MM.1S (cell line): ENCODE measurements at places on chromosomes 16 and 17.

DNA sequence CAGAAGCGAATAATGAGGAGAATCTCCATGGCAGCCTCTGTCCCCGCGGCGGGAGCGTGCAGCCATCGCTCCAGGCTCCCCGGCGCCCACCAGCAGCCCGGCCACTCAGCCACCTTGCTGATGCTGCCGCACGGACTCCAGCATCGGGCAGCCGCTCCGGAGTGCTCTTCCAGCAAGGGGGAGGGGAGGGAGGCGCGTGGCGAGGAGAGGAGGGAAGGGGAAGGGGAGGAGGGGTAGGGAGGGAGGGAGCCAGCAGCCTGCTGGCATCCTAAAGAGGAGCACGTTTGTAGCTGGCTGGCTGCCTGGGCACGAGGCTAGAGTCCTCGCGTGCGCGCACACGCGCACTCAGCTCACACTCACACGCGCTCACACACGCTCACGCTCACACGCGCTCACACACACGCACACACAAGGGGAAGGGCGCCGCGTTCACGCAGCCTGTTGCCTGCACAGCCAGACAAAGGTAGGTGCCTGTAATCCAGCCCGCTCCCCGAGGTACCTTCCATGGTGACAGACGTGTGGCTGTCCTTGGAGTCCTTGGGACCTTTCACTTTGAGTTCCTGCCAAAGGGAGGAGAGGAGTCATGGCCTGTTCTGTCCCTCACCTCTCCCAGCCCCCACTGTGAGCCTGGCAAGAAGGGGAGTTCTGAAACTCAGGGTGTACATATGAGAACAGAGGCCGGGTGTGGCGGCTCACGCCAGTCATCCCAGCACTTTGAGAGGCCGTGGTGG lies 82.1 kb downstream of the TIMM22 start:
- DNase-seq = no peak

- DNase-seq = no peak
Measured at GRCh38 chr17:55454906-55455474, 33.4 kb upstream of the MMD start.

GRCh38 chr17:31211352-31212012 lies 85.6 kb downstream of the OMG start:
- no peak for DNase-seq

DNA sequence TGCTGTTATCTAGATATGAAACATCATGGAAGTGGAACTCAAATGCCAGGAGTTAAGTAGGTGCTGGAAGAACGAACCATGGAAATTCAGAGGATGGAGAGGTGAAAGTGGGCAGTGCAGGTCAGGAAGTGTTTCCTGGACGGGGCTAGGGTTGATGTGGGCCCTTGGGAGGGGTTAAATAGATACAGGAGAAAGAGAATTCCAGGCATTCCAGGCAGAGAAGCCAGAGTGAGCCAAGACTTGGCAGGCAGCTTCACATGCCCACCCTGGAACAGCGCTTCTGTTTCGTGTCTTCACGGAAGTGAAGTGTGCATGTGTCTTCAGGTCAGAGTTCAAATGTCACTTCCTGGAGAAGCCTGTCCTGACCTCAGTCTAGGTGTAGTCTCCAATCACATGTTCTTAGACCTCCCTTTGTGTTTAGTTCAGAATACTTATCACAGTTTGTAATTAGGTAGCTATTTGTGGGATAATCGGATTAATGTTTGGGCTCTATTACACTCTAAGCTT lies 41.3 kb downstream of the GP2 start:
- DNase-seq = no peak

DNA sequence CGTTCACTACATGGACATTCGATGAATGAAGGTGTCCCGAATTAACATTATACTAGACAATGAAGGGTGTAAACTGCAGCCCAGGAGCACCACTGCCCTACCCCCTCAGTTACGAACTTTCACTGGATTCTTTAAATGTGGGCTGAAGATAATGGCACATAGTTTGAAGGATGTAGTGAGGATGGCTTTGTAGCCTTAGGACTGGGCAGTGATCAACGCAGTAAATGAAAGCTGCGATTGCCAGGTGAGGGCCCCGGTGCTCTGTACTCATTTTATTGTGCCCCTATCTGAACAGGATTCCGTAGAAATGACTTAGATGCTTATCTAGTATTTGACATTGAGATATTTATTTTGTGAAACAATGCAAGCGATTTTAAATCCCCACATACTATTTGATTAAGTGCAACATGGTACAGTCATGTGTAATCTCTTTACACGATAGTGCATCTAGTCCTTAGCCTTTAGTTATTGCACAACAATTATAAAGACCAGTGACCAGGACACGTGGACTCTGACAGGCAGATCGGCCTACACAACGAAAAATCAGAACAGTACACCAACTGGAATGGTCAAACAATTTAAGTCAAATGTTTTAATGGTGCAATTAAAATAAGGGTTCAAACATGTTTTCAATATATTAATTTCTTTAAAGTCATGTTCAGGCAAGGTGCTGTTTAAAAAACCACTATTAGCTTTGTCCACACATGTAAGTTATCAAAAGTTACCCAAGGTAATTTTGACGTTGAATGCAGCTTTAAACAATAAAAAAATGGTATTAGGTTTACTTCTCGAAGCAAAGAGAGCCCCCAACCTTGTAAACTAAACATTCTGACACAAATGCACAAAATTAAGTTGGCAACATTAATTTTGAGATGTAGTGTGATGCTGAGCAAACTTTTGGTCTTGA lies 17.4 kb upstream of the ERN1 start:
- peak; percentile 31 for DNase-seq

DNA sequence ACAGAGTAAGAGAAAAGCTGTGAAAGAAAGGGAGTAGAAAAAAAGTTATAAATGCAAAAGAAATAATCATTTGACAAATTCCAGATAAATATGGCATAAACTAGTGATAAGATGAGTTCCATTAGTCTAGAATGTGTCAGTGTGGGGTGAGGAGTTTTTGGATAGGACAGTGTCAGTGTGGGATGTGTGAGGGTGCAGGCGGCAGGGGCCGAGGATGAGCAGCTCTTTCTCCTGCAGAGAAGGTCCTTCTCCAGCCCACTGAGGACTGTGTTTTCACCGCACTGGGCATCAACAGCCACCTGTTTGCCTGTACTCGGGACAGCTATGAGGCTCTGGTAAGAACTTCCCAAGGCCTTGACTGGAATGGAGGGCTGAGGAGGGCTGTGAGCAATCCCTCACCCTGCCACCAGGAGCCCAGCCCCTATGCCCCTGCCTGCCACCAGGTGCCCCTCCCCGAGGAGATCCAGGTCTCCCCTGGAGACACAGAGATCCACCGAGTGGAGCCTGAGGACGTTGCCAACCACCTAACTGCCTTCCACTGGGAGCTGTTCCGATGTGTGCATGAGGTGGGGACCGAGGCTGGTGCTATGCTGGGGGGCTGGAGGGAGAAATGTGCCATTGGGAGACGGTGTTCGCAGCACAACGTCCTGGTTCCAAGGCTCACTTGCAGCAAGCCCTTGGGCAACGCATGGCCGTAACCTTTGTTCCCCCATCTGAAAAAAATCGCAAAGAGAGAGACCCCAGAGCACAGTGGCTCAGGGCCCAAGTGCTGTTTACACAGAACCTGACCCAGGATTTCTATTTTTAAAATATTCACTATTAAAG lies 13.1 kb downstream of the RAPGEFL1 start:
- peak; percentile 38 for DNase-seq

DNA sequence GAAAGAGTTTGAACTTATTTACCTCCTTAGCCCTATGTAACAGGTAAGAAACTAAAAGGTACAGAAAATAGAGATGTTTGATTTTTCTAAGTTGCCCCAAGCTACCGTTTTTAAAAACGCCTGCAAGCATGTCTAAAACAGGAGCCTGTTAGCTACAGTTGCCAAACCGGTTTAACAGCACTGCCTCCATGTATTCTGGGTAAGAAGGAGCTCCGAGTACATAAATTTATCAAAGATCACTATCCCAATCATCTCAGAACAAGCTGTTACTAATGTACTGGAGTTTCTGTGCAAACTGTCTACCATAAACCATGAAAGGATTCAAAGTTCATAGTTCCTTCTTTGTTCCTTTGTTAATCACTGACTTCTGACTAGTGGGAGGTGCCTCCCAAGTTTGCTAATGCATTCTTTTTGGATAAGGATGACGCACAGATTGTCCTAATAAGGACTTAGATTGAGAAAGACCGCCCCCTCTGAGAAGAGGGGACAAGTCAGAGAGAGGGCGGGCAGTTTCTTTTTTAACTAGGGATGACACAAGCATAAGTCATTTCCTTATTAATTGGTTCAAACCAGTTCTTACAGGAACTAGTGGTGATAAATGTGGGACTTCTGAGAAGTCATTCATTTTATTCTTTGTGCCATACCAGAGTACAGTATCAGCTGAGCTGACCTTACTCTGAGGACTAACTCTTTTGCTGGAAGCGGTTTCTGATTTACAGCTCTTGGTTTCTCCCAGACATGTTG lies 55.3 kb downstream of the TUBD1 start:
- no peak for DNase-seq

DNA sequence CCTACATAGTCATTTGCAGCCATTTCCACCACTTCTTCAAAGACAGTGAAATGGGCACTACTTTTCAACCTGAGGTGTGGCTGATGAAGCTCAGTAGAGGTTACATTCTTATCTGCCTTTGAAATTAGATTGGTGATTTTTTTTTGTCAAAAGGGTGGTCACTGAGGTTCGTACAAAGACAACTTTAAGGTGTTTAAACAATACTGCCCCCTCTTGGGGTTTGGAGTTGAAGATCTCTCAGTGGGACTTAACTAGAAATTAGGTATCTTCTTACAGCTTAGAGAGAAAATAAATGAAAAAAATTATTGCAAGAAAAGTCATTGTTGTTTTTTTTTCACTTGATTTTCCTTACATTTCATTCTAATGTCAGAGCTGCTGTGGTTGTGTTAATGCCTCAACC lies 713.2 kb downstream of the CDH11 start:
- DNase-seq = no peak

DNA sequence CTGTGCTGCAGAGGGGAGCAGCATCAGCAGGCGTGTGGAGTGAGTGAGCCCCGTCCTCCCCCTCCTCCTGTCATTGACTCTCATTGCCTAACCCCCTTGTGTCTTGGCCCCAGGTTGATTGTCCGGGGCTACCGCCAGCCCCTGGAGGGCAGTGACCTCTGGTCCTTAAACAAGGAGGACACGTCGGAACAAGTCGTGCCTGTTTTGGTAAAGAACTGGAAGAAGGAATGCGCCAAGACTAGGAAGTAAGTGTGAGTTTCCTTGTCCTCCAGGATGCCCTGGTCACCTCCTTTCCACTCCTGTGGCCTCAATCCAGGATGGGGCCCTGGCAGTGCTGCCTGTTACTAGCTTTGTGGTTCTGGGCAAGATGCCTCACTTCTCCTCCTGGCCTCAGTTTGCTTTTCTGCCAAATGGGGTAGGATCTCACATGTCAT lies 87.0 kb downstream of the ABCC1 start:
- DNase-seq = no peak

DNA sequence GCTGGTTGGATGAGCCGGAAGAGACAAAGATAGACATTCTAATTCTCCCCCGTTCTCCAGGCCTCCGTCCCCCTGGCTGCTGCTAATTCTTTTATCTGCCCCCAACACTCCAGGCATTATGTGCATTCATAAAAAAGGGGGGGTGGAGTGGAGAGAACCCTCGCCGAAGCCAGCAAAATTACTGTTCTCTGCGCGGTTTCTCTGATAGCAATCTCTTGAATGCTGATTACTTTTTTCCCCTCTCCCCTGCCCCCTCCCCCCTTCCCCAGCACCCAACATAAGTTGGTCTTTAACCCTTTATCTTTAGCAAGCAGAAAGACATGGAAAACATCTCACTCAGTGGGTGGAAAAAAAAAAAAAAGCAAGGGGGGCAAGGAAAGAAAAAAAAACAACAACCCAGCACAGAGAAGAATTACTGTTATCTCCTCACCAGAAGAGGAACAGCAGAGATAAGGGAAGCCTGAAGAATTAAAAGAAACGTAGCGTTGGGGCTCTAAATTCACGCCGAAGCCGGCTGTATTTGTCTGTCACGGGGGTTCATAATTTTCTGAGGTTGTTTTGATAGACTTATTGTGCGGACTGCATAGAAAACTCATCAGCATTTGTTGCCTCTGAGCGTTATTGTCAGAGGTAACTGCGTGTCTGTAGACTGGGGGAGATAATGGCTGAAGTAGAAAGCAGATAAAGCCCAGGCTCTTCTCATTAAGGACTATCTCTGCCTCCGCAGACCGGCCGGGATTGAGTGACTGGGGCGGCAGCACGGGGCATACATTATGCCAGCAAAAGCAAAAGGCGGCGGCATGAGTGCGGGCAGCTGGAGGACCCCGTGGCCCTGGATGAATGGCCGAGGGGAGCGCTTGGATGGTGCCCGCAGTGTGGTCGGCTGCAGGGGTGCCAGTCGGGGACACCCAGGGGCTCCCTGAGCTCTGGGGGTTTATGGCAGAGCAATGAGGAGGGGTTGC lies 126.9 kb downstream of the MRM1 start:
- DNase-seq = no peak

- DNase-seq = no peak
Measured at GRCh38 chr17:73342541-73343167, 30.9 kb upstream of the CDC42EP4 start.

GRCh38 chr17:45247429-45248131 lies 14.3 kb downstream of the SPATA32 start:
- DNase-seq = peak; percentile 97

- DNase-seq = no peak
Measured at GRCh38 chr16:22671301-22672076, 142.5 kb upstream of the HS3ST2 start.

DNA sequence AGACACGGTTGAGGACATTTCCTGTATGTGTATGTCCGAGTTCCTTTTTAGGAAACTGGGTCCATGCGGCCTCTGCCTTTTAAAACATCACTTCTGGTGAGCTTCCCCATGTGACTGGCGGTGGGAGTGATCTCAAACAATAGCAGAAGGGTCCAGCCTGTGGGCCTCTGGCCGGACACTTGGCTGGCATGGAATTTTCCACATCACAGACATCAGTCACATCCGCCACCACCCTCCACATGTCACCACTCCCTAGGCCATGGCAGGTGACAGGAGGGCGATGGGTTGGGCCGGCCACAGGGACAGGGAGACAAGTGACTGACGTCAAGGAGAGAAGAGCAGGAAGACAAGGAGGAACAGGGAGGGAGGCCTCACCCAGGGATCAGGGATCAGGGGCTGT lies 83.7 kb downstream of the DNAH17 start:
- no peak for DNase-seq
